ENCODE measurements at places on chromosomes 4 and X.

DNA sequence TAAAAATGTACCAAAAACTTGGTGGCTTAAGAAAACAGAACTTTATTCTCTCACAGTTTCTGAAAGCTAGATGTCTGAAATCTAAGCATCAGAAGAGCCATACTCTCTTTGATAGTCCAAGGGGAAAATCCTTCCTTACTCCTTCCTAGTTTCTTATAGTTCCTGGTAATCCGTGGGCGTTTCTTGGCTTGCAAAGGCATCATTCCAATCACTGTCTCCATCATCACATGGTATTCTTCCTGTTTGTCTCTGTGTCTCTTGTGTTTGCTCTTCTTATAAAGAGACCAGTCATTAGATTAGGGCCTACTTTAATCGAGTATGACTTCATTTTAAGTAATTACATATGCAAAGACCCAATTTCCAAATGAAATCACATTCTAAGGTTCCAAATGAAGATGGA is 118.9 kb upstream of the FSTL5 start:
- no peak for DNase-seq

GRCh38 chrX:99795495-99795894 is 614.6 kb downstream of the PCDH19 start:
- DNase-seq: no peak

DNA sequence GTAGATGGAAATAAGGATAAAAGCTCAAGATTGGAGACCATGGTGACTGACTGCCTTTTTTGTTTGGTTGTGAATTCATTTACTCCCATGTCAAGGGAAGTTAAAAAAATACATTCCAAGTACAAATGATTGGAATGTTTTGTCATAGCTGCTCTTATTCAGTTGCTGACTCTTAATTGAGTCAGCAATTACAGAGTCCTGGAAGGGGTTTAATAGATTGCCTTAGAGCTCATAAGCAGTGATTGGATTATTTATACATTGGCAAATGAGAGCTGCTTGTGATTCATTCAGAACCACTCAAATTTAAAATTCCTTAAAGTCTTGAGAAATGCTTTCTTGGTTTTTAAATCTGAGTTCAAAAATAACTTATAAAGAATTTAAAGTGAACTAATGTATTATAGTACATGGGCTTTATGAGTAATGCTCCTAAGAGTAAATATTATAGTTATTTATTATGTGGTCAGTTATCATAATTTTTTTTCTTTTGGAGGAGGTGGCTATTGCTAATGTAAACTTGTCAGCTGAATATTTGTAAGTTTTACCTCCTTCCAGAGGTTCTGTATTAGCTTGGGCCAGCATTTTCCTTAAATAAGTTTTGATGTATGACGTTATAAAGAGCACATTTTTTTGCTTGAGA is 13.6 kb downstream of the JADE1 start:
- peak; percentile 92 for DNase-seq

GRCh38 chrX:68831405-68832100 is 2.7 kb downstream of the EFNB1 start:
- DNase-seq: no peak

DNA sequence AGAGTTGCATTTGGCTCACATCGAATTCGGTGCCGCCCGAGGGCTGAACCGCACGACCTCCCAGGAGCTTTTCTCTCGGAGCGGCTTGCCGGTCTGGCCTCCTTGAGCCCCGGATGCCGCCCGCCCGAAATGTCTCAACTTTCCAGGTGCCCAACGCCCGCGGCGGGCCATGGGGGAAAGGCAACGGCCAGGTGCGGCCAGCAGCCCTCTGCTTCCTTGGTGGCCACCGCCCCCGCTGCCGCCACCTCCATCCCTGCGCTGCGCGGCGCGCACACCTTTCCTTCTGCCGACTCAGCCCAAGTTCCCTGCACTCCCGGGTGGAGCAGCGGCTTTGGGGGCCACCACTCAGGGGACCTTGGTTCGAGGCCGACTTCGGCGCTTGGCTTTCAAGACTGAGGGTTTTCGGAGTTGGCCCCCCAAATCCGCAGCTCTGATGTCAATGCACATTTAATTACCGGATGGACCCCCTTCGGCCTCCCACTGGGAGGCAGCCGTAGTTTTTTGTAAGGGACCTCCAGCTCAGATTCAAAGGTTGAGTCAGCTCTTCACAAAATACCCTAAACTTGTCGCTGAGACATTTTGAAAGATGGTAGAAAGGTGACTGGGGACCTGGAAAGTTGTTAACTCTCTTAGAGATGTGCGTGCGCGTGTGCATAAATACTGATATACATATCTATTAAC is 1.1 kb downstream of the AFF2 start:
- DNase-seq: no peak

- no peak for DNase-seq
These were observed 568.1 kb upstream of the DIPK2B start for GRCh38 chrX:45768666-45769236.

- DNase-seq: no peak
These were observed 827 bp downstream of the PORCN start for GRCh38 chrX:48509619-48510018.

DNA sequence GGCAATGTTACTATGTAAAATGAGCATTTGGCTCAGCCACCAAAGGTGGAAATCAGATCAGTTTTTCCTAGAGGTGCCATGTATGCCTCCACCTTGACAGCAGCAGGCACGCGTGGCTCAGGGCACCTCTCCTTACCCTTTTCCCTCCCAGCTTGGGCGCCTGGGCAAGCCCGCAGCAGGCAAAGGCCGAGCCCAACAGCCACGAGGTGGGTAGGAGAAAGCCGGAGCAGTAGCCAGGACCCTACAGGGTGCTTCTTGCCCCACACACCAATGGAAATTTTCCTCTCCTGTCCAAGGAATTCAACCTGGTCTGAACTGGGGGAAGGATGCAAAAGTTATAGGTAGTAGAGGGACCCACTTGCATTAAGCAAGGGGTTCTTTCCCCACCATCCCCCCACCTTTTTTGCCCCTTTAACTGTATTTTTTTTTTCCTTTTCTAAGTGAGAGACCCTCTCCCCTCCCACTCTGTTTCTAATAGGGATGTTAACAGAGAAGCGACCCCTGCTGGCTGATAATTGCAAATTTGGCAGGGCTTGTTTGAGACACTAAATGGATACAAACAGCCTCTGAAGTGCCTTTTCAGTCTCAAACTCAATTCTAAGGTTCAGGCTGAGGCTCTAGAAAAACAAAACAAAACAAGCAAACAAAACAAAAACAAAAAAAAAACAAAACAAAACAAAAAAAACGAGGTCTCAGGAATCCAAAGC is 895.1 kb downstream of the PCDH18 start:
- DNase-seq: no peak

- DNase-seq: no peak
These were observed 40.4 kb downstream of the PCDH7 start for GRCh38 chr4:30760551-30760950.

- DNase-seq: no peak
These were observed 137.7 kb downstream of the C4orf33 start for GRCh38 chr4:129233691-129234090.

GRCh38 chrX:42276982-42277690 is 353.8 kb upstream of the CASK start:
- no peak for DNase-seq

- DNase-seq: no peak
These were observed 59.5 kb downstream of the MTM1 start for GRCh38 chrX:150627957-150628356.

GRCh38 chr4:114588305-114588704 is 10.3 kb upstream of the UGT8 start:
- DNase-seq: no peak

GRCh38 chr4:57190601-57191481 is 80.7 kb upstream of the IGFBP7 start:
- DNase-seq: no peak

DNA sequence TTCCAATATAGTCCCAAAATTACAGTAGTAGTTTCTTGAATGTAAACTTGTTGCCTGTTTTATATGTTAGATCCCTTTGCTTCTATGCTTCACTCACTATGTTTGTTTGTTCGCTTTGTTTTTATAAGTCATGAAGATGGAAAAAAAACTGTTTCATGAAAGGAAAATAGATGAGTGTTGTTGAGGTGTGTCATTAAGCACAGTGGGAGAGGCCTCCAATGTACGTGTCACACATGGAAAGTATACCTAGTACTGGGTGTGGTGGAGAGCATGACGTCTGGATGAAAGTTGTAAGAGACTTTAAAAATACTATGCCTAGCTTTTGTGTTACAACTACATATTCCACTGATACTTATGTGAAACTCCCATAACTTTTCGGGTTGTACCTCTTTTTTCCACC is 28.4 kb downstream of the PLS3 start:
- DNase-seq: no peak

DNA sequence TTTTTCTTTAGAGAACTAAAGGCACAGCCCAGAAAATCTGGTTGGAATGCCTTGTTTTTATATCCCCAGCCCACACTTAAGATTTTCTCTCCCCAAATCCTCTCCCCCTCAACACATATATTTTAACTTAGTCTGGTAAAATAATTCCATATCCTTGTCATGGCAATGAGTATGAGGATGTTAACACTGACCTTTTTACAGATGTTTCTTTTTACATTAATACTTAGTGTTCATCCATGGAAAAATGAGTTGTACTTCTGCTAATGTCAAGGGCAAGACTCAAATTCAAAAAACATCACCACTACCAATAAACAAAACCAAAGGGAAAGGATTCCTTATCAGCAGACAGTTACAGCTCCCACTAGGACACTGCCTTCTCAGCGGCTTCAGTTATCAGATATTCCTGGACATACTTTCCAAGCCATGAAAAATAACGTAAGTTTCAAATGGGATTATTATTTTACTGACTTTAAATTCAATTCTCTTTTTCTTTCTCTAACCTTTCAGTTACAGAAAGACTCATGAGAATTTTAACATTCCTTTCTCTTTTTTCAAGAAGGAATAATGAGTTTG is 83.3 kb downstream of the RASL11B start:
- DNase-seq: no peak

- no peak for DNase-seq
These were observed 54.2 kb downstream of the AWAT2 start for GRCh38 chrX:69995362-69996112.

- DNase-seq: no peak
These were observed 191.7 kb upstream of the GPC4 start for GRCh38 chrX:133606990-133607389.

- DNase-seq: no peak
These were observed 51.8 kb downstream of the RBPJ start for GRCh38 chr4:26372525-26373172.

- DNase-seq: no peak
These were observed 361.1 kb downstream of the MID1IP1 start for GRCh38 chrX:39162322-39162735.

DNA sequence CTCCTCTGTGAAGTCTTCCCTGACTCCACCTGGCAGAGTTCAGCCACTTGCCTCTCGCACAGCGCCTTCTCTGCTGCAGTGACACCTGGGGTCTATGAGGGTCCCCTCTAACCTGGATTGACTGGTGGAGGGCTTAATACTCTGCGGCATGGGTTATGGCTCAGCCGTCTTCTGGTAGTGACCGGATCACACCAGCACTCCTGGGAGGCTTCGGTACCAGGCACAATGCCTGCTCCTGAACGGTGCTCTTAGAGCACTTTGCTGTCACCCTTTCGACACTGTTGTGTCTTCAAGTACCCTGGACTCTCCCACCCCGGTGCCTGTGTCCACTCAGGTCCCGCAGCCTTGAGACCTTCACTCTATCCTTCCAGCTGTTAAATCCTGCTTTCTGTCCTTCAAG is 50.0 kb downstream of the C4orf50 start:
- DNase-seq: no peak

- no peak for DNase-seq
These were observed 201.3 kb downstream of the RBM46 start for GRCh38 chr4:154982187-154983047.

DNA sequence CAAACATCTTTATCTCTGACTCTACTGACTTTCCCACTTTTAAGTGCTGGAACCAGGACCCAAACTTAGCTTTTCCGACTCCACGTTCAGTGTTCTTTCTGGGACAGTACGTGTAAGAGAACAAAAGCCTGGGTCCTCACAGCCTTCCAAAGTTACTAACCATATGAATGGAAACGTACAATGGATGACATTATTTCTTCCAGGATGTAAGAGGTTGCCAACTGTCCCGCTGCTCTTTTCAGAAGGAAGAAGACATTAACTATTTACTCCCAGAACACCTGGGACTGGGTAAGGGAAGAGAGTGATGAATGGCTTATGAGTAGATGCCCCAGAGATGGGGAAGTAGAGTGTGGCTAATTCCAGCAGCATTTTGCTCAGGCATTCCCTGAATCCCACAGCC is 114.7 kb downstream of the TRAPPC11 start:
- DNase-seq: no peak

DNA sequence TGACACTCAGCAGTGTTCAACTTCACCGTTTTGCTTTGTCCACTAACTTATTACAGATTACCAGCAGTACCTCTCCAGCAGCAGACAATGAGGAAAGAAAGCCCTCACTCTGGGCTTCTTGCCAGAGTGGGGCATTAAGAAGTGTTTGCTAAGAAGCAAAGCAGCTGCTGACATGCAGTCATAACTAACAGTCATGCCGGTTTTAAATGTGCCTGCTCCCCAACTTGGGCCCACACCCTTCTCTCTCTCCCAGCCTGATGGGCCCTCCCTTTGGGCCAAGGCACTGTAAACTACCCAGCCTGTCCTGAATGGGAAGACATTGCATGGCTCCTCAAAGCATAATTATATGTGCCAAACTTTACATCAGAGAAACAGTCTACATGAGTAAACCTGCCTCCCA is 54.6 kb upstream of the HHIP start:
- DNase-seq: peak; percentile 79

DNA sequence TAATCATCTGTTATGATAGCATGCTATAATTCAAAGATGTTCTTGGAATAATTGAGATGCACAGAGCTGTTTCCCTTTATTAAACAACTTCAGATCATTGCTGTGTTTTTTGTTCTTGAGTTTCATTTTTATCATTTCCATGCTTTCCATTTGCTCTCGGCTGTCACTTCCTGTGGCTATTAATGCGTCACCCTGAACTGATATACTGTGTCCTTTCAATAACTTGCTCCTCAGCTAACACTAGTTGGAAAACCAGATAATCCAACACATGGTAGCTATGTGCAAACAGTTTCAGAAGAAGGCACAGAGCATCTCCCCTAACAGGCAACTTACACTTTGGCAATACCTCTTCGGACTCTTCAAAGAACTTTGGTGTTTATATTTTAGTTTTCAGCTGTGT is 376.0 kb downstream of the GBA3 start:
- DNase-seq: no peak

- peak; percentile 88 for DNase-seq
These were observed 45.6 kb downstream of the SH3RF1 start for GRCh38 chr4:169225058-169225751.

DNA sequence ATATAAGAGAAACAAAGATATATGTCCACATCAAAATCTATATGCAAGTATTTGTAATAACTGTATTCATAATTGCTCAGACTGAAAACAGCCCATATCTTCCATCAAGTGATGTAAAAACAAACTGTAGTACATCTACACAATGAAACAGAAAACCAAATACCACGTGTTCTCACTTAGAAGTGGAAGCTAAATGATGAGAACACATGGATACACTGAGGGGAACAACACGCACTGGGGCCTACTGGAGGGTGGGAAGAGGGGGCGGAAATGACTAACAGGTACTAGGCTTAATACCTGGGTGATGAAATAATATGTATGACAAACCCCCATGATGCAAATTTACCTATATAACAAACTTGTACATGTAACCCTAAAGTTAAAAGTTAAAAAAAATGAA is 42.7 kb downstream of the UBA6 start:
- DNase-seq: no peak

All from AG09309 (cell line).